A549 treated with AZD2906 at 1 μM for 4 hours (cell line): ENCODE measurements at places on chromosomes 5 and 9. TPM values are rescaled to one million over a fixed set of nuclear protein-coding genes. Genes with fewer than 3 reads are reported as not detected.

Gene IFNA13
- not detected in 5 replicates for total RNA-seq

Gene NEUROG1
- total RNA-seq = not detected in 5 replicates

Gene CARD6
- total RNA-seq = 2.2 to 3.0 TPM (median 2.4 TPM) in 5 replicates

Gene CNTRL
- total RNA-seq = 4.3 to 6.7 TPM (median 5.5 TPM) in 5 replicates

Gene IL13
- total RNA-seq = 0.08 to 0.10 TPM in 2 of 5 replicates, not detected in the others

Gene PLEKHG4B
- total RNA-seq = 1.00 to 2.0 TPM (median 1.7 TPM) in 5 replicates

Gene ZNF354B
- total RNA-seq = 4.1 to 5.4 TPM (median 4.6 TPM) in 5 replicates

Gene LIX1
- total RNA-seq = not detected in 5 replicates

Gene WHRN
- total RNA-seq = 5.6 to 7.9 TPM (median 7.8 TPM) in 5 replicates

Gene NKD2
- 17.9 to 25.5 TPM (median 24.3 TPM) in 5 replicates for total RNA-seq

Gene SLC4A9
- 0.02 to 0.03 TPM in 2 of 5 replicates, not detected in the others for total RNA-seq

Gene TAF7
- total RNA-seq = 59.3 to 79.3 TPM (median 67.9 TPM) in 5 replicates

Gene PCDHGB5
- total RNA-seq = 1.9 to 2.5 TPM (median 2.2 TPM) in 5 replicates

Gene GPX8
- 30.6 to 36.7 TPM (median 32.4 TPM) in 5 replicates for total RNA-seq

Gene HMCN2
- total RNA-seq = 0.01 to 0.13 TPM (median 0.09 TPM) in 5 replicates

Gene BTNL3
- total RNA-seq = not detected in 5 replicates

Gene PLAC8L1
- 0.14 to 0.30 TPM in 2 of 5 replicates, not detected in the others for total RNA-seq

Gene LRRC26
- 0.39 to 1.9 TPM (median 1.2 TPM) in 5 replicates for total RNA-seq

Gene SPAAR
- 0.05 to 0.09 TPM (median 0.06 TPM) in 4 of 5 replicates, not detected in the other for total RNA-seq

Gene DMGDH
- 0.29 TPM in 1 of 5 replicates, not detected in the others for total RNA-seq

Gene GRIN3A
- total RNA-seq = not detected in 5 replicates

Gene MOB3B
- total RNA-seq = 9.7 to 14.1 TPM (median 11.0 TPM) in 5 replicates

Gene TRMT10B
- total RNA-seq = 4.9 to 5.6 TPM (median 5.2 TPM) in 5 replicates

Gene ERP44
- 14.3 to 15.8 TPM (median 15.0 TPM) in 5 replicates for total RNA-seq

Gene SRP19
- 71.3 to 85.3 TPM (median 75.9 TPM) in 5 replicates for total RNA-seq

Gene GGTA1
- not detected in 5 replicates for total RNA-seq

Gene EIF4E1B
- not detected in 5 replicates for total RNA-seq

Gene SYK
- 0.02 to 0.17 TPM (median 0.03 TPM) in 4 of 5 replicates, not detected in the other for total RNA-seq

Gene SPATA31E1
- total RNA-seq = 0.01 TPM in 1 of 5 replicates, not detected in the others

Gene BHMT
- 0.07 TPM in 1 of 5 replicates, not detected in the others for total RNA-seq

Gene SPATA6L
- 1.2 to 2.3 TPM (median 1.6 TPM) in 5 replicates for total RNA-seq

Gene SUSD3
- total RNA-seq = 0.62 to 1.5 TPM (median 0.88 TPM) in 5 replicates

Gene ARL14EPL
- 0.11 to 0.31 TPM (median 0.25 TPM) in 5 replicates for total RNA-seq

Gene LCN10
- total RNA-seq = 0.03 to 0.14 TPM in 2 of 5 replicates, not detected in the others

Gene FAT2
- under 0.01 to 0.01 TPM in 2 of 5 replicates, not detected in the others for total RNA-seq

Gene TNC
- total RNA-seq = 0.69 to 1.00 TPM (median 0.80 TPM) in 5 replicates

Gene GPR151
- not detected in 5 replicates for total RNA-seq

Gene FGD3
- total RNA-seq = 0.12 to 0.26 TPM (median 0.16 TPM) in 5 replicates

Gene PAIP1
- total RNA-seq = 98.7 to 108 TPM (median 100 TPM) in 5 replicates

Gene PRSS3
- 8.7 to 11.1 TPM (median 10.8 TPM) in 5 replicates for total RNA-seq

Gene QRFP
- total RNA-seq = not detected in 5 replicates

Gene TAF1L
- total RNA-seq = 0.01 TPM in 3 of 5 replicates, not detected in the others

Gene CHMP5
- 66.7 to 80.8 TPM (median 71.7 TPM) in 5 replicates for total RNA-seq

Gene SERF1A
- total RNA-seq = 0.63 to 1.8 TPM (median 0.89 TPM) in 5 replicates

Gene SURF2
- 37.8 to 53.4 TPM (median 45.4 TPM) in 5 replicates for total RNA-seq

Gene ARID3C
- total RNA-seq = 0.11 to 0.32 TPM (median 0.17 TPM) in 5 replicates

Gene DIRAS2
- 0.01 TPM in 1 of 5 replicates, not detected in the others for total RNA-seq

Gene EEIG1
- total RNA-seq = 36.3 to 51.9 TPM (median 38.3 TPM) in 5 replicates

Gene CCL28
- total RNA-seq = 0.06 to 0.34 TPM (median 0.15 TPM) in 5 replicates

Gene CTXN3
- not detected in 5 replicates for total RNA-seq

Gene MYMK
- total RNA-seq = not detected in 5 replicates

Gene CTNNAL1
- 43.3 to 54.4 TPM (median 47.9 TPM) in 5 replicates for total RNA-seq

Gene LMX1B
- total RNA-seq = 1.1 to 1.5 TPM (median 1.3 TPM) in 5 replicates
